ENCODE measurements at places on chromosomes 16 and 17.

DNA sequence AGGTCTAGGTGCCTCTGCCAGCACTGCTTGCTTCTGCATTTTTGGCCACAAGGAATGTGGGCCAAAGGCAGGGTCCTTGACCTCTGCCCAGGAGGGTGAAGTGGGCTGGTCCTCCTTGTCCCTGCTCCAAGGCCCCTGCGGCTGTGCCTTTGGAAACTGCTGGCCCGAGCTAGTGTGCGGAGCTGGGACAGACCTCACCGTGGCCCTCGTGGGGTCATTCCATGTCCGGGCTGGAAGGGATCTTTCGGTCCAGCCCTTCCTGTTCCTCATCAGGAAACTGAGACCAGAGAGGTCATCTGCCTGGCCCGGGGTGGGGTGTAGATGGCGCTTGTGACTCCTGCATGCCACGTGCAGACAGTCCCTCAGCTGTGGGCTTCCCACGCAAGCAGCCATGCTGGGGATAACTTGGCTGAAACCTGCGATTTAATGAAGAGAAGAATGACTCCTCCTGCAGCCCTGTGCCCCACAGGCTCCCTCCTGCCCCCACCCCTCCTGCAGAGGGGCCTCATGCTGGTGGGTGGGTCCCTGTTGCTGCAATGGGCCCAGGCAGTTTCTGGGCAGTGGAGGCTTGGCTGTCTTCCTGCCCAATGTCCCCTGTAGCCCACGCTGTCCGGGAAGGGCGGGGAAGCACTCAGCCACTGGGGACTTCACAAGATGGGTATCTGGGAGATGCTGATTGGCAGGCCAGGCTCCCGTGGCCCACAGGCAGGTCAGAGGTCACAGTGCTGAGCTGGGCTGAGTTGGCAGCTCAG, 245.2 kb downstream of the SEC14L1 start:
- DNase-seq, result no peak

DNA sequence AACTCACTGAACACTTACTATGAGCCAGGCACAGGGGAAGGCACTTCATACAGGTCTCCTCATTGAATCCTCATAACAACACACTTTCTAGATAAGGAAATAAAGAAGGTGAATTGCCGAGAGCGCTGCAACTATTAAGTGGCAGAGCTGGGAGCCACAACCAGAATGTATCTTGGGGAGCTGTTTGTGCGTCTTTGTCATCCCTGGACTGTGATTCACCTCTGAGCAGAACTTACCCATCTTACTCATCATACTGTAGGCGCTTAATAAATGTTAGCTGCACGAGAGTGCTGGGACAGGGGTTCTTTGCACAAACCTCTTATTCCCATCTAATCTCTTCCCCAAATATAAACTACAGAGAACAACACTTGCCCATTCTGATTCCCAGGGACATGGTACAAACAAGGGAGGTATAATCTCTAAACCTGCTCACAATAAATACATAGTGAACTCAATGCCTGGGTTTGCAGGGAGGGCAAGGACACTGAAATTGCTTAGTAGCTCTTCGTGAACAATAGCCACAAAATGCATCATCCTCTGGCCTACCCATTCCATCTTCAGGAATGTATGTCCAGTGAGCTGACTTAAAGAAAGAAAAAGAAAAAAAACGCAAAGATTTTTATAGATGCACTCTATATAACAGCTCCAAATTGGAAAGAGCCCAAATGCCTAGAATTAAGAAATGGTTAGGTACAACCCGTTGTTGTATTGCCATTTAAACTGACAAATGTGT, 43.0 kb downstream of the MYO18A start:
- no peak for DNase-seq

DNA sequence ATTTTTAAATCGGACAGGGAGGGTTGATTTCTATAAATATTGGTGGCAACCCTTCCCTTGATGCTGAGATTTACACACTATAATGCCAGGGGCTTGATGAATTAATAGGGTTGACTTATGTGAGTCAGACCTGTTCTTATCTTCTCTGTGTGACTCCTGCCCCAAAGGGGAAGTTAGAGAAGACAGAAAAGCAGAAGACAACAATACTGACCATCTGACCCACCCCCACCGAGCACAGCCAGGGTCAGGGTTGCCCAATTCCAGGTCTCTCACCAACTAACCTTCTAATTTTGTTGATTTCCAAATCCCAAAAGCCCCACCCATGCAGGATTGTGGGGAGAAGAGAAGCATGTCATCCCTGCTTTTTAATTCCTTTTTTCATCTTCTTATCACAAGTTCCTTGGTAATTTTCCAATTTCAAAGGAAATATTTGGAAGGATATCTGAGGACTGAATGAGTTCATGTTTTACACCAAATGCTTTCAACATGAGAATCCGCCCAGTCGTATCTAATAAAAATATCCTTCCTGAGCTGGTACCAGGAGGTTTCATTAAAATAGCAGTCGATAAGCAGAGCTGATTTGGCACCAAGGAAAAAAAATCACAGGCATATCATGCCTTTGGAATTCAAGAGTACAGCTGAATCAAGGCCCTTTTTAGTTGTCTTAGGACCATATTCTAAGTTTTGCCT, 603.4 kb upstream of the CDH11 start:
- DNase-seq, result no peak

GRCh38 chr17:75240394-75241142, 20.8 kb downstream of the GGA3 start:
- DNase-seq, result no peak

GRCh38 chr17:28982131-28982793, 23.6 kb downstream of the SEZ6 start:
- DNase-seq, result no peak

DNA sequence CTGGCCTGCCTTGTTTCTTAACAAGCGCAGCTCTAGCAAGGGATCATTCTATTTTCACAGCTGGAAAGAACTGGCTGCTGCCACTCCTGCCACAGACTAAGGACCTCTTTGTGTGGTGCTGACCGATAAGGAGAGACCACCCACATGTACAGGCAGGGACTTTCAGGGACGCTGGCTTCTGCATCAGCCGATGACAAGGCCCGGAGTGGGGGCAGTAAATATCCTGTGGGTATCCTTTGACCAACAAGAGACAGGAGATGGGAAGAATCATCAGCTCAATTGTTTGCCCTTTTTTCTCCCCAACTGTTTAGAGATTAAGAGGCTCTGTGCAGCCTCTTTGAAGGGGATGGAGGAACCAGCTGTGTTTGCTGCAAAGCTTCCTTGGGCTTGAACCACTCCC, 9.2 kb upstream of the ITPRIPL2 start:
- DNase-seq, result no peak

DNA sequence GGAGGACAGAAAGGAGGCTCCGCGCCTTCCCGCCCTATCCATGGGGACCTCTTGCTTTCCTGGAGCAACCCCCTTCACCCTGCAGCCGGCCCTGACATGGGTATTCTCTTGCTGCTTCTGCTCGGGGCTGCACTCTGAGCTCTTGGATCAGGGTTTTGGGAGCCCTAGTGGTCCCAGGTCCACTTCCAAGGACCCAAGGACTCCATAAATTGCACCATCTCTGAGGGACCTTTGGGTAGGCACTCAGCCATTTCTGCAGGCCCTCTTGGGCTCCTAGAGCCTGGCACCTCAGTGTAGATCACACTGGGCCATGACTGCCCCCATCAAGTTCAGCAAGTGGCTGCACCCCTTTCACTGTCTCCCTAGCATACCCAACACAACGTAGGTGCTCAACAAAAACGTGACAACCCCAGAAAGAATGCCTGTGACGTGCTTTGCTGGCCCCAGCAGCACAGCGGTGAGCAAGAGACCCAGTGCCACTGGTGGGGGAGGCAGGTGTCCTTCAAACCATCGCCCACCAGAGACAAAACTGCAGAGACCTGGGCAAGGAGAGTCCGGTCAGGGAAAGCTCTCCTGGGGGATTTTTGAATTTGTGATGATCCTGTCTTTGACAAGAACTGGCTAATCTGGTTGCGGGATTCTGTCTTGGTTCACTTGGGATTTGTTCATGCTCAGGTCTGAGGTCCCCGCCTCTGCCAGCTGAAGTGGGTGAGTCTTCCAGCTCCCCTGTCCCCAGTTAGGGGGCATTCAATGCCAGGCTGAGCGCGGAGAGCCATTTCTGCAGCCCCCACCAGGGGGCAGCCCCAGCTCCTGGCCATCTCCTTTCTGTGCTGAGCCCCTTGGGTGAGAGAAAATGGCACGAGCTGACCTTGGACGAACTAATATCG, 2.5 kb upstream of the RAB11FIP4 start:
- peak; percentile 55 for DNase-seq

- no peak for DNase-seq
Measured at GRCh38 chr17:82884341-82884969, 44.6 kb upstream of the ZNF750 start.

DNA sequence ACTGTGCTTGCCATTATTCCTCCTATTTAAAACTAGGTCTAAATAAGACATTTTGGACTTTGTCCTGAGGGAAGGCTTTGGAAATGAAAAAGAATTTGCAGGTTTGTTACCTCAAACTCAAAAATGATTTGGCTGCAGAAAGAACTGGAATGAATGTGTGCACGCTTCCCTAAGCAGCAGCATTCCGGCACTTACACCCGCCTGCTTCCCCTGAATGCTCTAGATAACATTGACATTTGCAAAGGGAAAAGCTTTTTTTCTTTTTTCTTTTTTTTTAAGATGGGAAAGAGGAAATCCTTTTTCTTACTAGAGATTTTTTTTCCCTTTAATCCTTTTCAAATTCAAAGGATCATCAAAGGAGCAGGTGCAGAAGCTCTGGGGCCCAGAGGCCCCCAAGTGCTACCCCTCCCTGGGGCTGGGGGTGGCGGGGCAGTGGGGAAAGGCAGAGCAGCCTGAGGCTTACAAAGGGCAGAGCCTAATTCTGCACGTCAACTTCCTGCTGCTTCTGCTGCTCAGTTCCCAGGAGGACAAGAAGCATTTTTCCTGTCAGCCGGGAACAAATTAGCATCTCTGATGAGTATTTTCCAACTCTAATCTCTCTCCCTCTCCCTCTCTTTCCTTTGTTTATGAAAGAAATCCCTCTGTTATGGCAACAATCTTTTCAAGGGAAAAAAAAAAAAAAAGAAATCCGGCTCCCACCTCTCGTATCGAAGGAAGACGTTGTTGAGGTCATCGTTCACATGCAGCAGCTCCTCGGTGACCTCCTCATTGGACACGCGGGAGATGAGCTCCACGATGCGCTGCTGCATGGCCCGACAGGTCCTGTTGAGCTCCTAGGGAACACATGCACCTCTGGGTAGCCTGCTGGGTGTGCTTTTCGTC, 32.1 kb upstream of the SREBF1 start:
- no peak for DNase-seq

DNA sequence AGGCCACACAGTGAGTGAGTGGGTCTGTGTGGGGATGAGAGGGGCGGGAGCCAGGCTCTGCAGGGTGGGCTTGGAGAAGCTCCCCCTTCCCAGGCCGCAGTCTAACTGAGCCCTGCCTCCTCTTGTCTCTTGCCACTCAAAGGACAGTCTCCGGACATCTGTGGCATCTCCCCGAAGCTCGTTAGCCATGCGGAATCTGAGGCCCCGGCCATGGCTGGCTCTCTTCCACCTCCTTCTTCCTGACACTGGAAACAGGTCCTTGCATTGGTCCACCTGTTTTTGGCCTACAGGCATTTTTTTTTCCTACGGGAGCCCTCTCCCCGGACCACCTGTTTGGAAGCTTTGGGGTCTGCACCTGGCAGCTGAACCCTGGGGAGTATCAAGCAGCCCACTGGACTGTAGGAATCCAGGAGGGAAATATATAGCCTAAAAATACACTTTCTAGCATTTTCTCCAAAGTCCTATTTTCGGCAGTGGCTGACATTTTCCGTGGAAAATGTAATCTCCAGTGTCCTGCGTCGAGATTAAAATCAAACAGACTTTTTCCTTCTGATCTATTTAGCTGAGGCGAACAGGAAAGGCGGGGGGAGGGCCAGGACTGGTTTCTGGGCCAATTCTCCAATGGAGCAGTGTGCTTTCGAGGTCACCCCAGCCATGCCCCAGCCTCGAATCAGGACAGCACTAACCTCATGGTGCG, 9.1 kb downstream of the ATP2A3 start:
- DNase-seq, result no peak

DNA sequence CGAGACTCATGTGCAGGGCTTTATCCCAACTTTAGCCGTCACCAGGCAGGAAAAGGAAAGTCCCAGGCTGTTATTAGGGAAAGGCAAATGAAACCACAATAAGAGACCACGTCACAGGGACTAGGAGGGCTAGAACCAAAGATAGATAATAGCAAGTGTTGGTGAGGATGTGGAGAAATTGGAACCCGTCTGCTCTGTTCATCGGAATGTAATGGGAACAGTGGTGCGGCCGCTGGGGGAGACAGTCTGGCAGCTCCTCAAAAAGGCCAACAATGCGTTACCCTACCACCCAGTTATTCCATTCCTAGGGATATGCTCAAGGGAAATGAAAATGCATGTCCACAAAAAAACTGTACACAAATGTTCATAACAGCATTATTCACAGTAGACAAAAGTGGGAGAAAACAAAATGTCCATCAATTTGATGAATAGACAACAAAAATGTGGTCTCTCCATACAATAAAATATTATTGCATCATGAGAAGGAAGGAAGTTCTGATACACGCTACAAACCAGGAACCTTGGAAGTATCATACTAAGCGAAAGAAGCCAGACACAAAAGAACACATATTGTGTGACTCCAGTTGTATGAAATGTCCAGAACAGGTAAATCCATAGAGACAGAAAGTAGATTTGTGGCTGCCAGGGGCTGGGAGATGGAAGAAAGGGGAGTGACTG, 19.5 kb upstream of the USP10 start:
- no peak for DNase-seq

- no peak for DNase-seq
Measured at GRCh38 chr16:54928411-54929089, 2.1 kb upstream of the IRX5 start.

DNA sequence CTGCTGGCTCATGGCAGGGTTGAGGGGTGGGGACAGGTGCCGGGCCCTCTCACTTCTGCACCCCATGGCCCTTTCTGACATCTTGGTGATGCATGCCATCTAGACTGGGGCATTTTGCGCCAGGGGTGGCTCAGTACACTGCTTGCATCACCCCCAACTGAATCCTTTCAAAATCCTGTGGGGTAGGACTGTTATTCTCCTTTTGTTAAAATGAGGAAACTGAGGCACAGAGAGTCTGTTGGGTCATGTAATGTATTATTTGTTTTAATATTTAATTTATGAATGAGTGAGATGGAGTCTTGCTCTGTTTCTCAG, 9.9 kb downstream of the ADCY7 start:
- DNase-seq, result no peak

- DNase-seq, result no peak
Measured at GRCh38 chr16:89823087-89823823, 5.0 kb upstream of the SPIRE2 start.

DNA sequence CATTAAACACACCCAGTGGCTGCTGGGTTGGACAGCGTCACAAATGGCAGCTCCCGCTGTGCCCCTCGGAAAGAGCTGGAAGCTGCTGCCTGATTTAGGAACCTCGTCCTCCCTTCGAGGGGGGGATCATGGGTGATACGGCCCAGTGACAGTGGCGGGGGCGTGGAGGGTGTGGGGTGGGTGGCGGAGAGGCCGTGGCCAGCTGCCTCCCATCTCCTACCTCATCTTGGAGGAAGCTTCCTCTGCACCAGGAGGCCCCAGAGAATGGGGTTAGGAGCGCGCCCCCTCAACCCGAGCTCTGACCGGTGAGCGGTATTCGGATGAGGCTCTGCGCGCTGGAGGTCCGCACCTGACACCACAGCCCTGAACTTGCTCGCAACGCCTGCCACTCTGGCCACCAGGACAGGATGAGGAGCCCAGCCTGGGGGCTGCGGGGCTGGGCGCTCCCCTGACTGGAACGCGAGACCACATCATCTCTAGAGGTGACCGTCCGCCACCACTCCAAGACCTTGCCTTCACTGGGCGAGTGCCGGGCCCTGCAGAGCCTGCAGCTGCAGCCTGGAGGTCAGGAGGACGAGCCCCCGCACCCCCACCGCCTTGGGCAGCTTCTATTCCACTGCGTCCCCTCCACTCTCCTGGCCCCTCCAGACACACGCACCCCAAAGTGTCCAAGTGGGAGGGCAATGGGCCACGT, 80.9 kb downstream of the KLHDC4 start:
- no peak for DNase-seq
